Liver (tissue), 10 donors: ENCODE measurements at places on chromosomes 3 and 15.

DNA sequence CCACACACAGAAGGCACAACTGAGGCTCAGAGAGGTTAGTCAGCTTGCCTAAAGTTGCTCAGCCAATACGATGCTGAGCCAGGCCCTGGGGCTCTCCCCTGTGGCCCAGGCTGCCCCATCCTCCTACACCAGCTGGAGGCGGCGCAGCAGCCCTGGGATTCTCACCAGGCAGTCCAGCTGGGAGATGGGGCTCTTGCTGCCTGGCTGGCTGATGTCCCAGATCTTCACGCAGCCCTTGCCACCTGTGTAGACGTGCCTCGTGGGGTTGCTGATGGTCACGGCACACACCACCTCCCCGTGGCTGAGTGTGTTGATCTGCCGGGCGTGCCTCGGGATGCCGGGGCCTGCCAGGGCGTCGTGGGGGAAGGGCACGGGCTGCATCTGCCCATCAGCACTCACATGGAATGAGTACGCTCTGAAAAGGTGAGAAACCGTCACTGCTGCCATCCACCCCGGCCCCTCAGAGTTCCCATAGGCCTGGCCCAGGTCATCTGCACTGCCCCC lies 42.8 kb downstream of the TLE3 start:
- peaks cover 33% of the 10 kb centered on the region for H3K36me3 ChIP-seq
- no peak overlapping the region for H3K27ac ChIP-seq
- H3K4me1 ChIP-seq = no peaks in the 10 kb centered on the region
- DNase-seq = no peak
- H3K4me3 ChIP-seq = no peak overlapping the region

DNA sequence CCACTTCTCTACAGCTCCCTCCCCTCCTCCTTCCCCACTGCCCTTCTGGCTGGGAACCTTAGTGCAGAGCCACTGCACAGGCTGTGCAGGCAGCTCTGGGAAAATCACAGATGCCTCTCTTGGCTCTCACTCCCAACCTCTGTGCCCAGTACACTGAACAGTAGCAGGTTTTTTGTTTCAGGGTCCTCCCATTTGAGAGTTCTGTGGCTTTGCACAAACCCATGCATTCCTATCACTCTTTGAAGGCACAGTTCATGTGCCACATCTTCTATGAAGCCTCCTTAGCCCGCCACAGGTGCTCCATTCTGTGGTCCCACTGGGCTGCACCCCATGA lies 103.9 kb downstream of the SNRK start:
- H3K36me3 ChIP-seq = no peaks in the 10 kb centered on the region
- no peak overlapping the region for H3K4me3 ChIP-seq
- H3K27me3 ChIP-seq = no peaks in the 10 kb centered on the region
- H3K27ac ChIP-seq = peak overlapping the region; percentile 45
- DNase-seq = no peak

GRCh38 chr3:46986055-46986730 lies 6.7 kb downstream of the NBEAL2 start:
- H3K27me3 ChIP-seq = no peaks in the 10 kb centered on the region
- no peak overlapping the region for H3K4me3 ChIP-seq
- no peak for DNase-seq
- H3K36me3 ChIP-seq = no peaks in the 10 kb centered on the region
- H3K4me1 ChIP-seq = no peaks in the 10 kb centered on the region

DNA sequence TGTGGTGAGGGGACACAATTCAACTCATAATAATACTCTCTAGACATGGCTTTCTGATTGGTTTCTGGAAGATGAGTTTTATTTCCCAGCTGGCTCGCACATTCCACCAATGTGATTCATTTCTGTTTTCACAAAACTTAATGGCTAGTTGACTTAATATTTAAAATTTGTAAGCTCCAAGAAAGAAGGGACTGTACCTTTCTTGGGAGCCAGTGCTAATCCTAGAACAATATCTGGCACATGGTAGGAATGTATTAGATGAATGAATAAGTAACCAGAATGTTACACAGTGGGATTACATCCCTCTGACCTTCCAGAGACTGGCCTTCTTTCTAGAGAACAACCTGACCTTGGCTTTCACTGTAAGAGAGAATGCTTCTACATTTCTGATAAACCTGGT lies 262.8 kb downstream of the RORA start:
- DNase-seq = no peak
- no peak overlapping the region for H3K4me3 ChIP-seq
- H3K27ac ChIP-seq = no peak overlapping the region
- H3K27me3 ChIP-seq = no peaks in the 10 kb centered on the region

- no peak for DNase-seq
- no peaks in the 10 kb centered on the region for H3K27me3 ChIP-seq
- H3K36me3 ChIP-seq = no peaks in the 10 kb centered on the region
Measured at GRCh38 chr3:84600703-84601225, 358.0 kb upstream of the CADM2 start.

GRCh38 chr3:45120359-45121158 lies 25.6 kb downstream of the CDCP1 start:
- H3K36me3 ChIP-seq = no peaks in the 10 kb centered on the region
- no peak overlapping the region for H3K27ac ChIP-seq
- no peak overlapping the region for H3K4me3 ChIP-seq
- H3K4me1 ChIP-seq = no peaks in the 10 kb centered on the region
- H3K27me3 ChIP-seq = no peaks in the 10 kb centered on the region

- H3K4me1 ChIP-seq = peaks cover 25% of the 10 kb centered on the region
- H3K36me3 ChIP-seq = peaks cover 64% of the 10 kb centered on the region
- peak within 1 kb of the TSS; percentile 80 for H3K27ac ChIP-seq
- no peaks in the 10 kb centered on the region for H3K27me3 ChIP-seq
- peak within 1 kb of the TSS; percentile 62 for H3K4me3 ChIP-seq
Measured at GRCh38 chr3:184186184-184186901, at the start of gene ABCF3. Gene ABCF3 (plus strand): TSS chr3:184186199. CDS start chr3:184186208, 9 bp downstream.

DNA sequence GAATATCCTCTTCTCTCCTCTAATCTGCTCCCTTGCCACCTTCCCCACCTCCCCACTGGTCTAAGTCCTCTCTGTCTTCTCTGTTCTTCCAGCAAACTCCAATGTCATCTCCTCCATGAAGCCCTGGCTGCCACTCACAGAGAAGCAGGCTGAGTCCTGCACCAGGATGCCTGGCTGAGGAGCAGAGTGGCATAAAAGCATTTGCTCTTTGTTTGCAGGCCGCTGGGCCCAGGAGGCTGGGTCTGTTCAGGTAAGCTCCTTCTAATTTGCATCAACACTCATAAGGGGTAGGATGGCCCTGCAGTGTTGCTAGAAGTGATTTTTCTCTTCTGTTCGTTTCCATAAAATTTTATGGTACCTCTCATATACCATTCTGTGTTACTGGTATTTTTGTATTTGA lies 43.2 kb upstream of the KLHL25 start:
- no peak overlapping the region for H3K27ac ChIP-seq
- H3K4me1 ChIP-seq = peaks cover 2% of the 10 kb centered on the region
- H3K27me3 ChIP-seq = no peaks in the 10 kb centered on the region
- no peak overlapping the region for H3K4me3 ChIP-seq
- DNase-seq = no peak

DNA sequence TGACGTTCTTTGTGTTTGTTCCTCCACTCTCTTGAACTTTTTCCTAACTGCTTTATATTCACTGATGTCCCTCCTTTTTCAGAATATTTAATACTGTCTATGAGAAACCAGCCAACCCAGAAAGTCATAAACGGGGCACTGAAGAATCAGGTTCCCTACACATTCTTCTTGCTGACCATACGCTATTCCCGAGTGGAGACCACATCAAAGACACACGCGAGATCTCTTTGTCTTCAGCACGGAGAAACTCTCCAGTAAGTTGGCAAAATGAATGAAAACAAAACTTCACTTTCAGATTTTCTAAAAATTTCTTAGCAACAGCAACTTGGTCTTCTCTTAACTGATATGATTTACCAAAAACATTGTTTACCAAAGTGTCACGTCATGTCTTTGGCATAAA lies 22.6 kb downstream of the FAM174B start:
- H3K27me3 ChIP-seq = no peaks in the 10 kb centered on the region
- no peaks in the 10 kb centered on the region for H3K36me3 ChIP-seq
- peaks cover 4% of the 10 kb centered on the region for H3K4me1 ChIP-seq
- H3K4me3 ChIP-seq = no peak overlapping the region

DNA sequence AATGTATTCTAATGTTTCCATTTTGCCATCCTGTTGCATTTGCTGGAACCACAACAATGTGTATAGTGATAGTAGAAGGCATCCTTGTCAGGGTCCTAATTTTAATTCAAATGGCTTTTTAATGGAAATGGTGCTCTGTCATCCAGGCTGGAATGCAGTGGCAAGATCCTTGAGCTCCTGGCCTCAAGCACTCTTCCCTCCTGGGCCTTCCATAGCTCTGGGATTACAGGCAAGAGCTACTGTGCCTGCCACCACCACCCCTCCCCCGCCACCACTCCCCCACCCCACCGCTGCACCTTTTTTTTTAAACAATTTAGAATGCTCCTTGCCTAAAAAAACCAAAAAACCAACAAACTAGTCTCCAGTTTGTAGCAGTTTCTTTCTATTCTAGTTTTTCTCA lies 15.2 kb upstream of the IQCF6 start:
- no peaks in the 10 kb centered on the region for H3K4me1 ChIP-seq
- H3K27me3 ChIP-seq = no peaks in the 10 kb centered on the region
- no peak overlapping the region for H3K4me3 ChIP-seq
- DNase-seq = no peak
- H3K27ac ChIP-seq = no peak overlapping the region
- no peaks in the 10 kb centered on the region for H3K36me3 ChIP-seq

DNA sequence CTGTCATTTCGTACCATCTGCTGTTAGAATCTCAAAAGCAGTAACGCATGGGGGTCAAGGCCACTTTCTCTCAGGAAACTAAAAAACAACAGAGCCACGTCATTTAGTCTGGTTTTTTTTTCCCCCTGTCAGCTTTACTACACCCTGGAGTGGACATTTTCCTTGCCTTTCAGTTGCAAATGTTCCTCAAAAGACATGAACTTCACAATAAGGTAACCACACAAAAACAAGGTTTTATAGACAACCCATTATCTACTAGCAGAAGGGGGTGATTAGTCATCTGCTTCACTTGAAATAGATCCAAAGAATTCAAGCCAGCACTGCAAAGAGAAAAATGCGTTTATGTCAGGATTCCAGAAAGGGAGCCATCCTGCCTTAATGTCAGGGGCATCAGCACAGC lies 171.8 kb upstream of the CDIN1 start:
- H3K27ac ChIP-seq = no peak overlapping the region
- no peak overlapping the region for H3K4me3 ChIP-seq
- H3K4me1 ChIP-seq = no peaks in the 10 kb centered on the region
- H3K36me3 ChIP-seq = no peaks in the 10 kb centered on the region

GRCh38 chr3:97658668-97659285 lies 105.8 kb upstream of the ARL6 start:
- DNase-seq = no peak
- H3K4me1 ChIP-seq = no peaks in the 10 kb centered on the region
- H3K27ac ChIP-seq = no peak overlapping the region
- no peak overlapping the region for H3K4me3 ChIP-seq

DNA sequence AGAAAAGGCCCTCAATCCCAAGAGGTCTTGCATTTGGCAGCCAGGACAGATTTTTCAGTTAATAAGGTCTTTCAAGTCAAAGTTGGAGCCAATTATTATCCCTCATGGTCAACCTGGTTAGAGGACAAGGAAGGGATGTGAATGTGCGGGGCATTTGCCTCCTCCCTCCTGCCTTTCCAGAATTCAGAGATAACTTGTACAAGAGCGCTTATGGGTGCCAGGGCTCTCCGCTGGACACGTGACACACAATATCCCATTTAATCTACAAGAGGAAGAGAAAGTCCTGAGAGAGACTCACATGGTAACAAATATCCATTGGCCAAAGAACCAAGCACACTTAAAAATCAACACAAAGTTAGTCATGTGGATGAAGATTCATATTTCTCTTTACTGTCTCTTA lies 78.5 kb upstream of the ST8SIA2 start:
- no peak overlapping the region for H3K4me3 ChIP-seq
- H3K36me3 ChIP-seq = no peaks in the 10 kb centered on the region
- no peak overlapping the region for H3K27ac ChIP-seq
- DNase-seq = no peak

GRCh38 chr15:92631721-92632120 lies 23.9 kb downstream of the FAM174B start:
- no peaks in the 10 kb centered on the region for H3K36me3 ChIP-seq
- no peak overlapping the region for H3K27ac ChIP-seq
- DNase-seq = no peak
- no peak overlapping the region for H3K4me3 ChIP-seq
- H3K4me1 ChIP-seq = no peaks in the 10 kb centered on the region
- no peaks in the 10 kb centered on the region for H3K27me3 ChIP-seq

- H3K4me1 ChIP-seq = no peaks in the 10 kb centered on the region
- no peak for DNase-seq
- no peaks in the 10 kb centered on the region for H3K36me3 ChIP-seq
- no peaks in the 10 kb centered on the region for H3K27me3 ChIP-seq
- H3K4me3 ChIP-seq = no peak overlapping the region
Measured at GRCh38 chr3:37626736-37627565, 234.7 kb upstream of the CTDSPL start.

GRCh38 chr3:82294609-82295008 lies 533.2 kb upstream of the GBE1 start:
- H3K4me3 ChIP-seq = no peak overlapping the region
- no peak for DNase-seq
- H3K27ac ChIP-seq = no peak overlapping the region
- no peaks in the 10 kb centered on the region for H3K4me1 ChIP-seq
- H3K27me3 ChIP-seq = no peaks in the 10 kb centered on the region

- H3K27me3 ChIP-seq = peaks cover 6% of the 10 kb centered on the region
- no peak overlapping the region for H3K27ac ChIP-seq
- no peaks in the 10 kb centered on the region for H3K36me3 ChIP-seq
- H3K4me3 ChIP-seq = no peak overlapping the region
Measured at GRCh38 chr3:26624209-26624765, 1.7 kb downstream of the LRRC3B start.

DNA sequence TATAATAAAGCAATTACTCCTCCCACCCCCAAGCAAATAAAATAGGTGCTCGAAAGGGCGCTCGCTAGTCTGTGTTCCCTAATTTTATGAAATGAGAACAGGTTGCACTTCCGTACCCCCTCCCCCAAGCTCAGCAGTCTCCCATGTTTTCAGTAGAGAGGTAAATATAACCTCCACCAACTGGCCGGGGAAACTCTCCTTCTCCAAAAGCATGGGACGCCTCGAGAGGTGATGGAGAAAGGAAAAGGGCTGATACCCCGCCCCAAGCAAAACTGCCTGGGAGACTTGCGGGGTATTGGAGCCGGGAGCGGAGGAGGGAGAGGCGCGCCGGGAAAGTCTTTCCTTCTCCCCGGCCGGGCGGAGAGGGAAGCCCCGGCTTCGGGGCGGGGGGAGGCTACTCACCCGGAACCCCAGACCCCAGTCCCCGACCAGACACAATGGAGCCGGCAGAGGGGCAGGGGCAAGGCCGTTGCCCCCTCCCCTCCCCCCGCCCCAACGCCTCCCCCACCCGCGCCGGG lies 605 bp downstream of the DCUN1D1 start:
- H3K27me3 ChIP-seq = no peaks in the 10 kb centered on the region
- peak overlapping the region; percentile 88 for H3K4me3 ChIP-seq
- peak overlapping the region; percentile 53 for H3K27ac ChIP-seq
- no peaks in the 10 kb centered on the region for H3K36me3 ChIP-seq
- H3K4me1 ChIP-seq = peaks cover 35% of the 10 kb centered on the region
- DNase-seq = peak; percentile 66
